ENCODE measurements at places on chromosomes 13 and 19. TPM values are rescaled to one million over a fixed set of nuclear protein-coding genes. Genes with fewer than 3 reads are reported as not detected.

GRCh38 chr19:27890696-27891095, 1322.3 kb downstream of the UQCRFS1 start:
- no peak for DNase-seq

- no peak for DNase-seq
Measured at GRCh38 chr13:79376843-79377242, 29.2 kb downstream of the RBM26 start.

Gene TMC4
- 46.6 TPM for total RNA-seq

DNA sequence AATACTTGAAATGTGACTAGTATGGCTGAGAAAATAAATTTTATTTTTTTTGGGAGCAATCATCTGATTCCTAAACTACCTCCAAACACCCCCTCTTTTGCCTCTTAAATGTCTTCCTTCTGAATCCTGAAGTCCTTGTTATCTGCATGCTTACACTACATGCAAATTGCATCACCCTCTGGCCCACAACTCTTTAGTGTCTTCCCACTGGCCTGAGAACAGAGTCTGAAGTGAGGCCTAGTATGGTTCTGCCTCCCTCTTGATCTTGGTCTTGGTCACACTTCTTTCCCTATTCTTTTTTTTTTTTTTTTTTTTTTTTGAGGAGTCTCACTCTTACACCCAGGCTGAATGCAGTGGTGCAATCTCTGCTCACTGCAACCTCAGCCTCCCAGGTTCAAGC, 4.8 kb downstream of the ZNF558 start:
- no peak for DNase-seq

- no peak for DNase-seq
Measured at GRCh38 chr13:20043207-20043925, 84.8 kb downstream of the ZMYM2 start.

Gene HMGB1
- total RNA-seq, result 577 TPM

- DNase-seq, result no peak
Measured at GRCh38 chr19:43781630-43782310, 997 bp upstream of the KCNN4 start.

DNA sequence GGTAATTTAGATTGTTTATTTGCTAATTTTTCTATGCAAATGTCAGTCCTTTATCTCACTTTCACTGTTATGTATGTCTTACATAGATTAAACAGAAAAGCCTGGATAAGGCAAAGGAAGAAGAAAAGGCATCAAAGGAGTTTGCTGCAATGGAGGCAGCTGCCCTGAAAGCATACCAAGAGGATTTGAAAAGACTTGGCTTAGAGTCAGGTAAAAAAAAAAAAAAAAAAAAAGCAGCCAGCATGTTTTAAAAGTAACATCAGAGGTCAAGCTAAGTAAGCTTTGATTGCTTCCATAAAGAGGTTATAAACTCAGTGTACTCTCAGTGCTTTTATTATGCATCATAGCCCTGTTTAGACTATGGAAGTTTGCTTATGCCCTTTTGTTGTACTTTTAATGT, 3.8 kb downstream of the WBP4 start:
- DNase-seq, result no peak

DNA sequence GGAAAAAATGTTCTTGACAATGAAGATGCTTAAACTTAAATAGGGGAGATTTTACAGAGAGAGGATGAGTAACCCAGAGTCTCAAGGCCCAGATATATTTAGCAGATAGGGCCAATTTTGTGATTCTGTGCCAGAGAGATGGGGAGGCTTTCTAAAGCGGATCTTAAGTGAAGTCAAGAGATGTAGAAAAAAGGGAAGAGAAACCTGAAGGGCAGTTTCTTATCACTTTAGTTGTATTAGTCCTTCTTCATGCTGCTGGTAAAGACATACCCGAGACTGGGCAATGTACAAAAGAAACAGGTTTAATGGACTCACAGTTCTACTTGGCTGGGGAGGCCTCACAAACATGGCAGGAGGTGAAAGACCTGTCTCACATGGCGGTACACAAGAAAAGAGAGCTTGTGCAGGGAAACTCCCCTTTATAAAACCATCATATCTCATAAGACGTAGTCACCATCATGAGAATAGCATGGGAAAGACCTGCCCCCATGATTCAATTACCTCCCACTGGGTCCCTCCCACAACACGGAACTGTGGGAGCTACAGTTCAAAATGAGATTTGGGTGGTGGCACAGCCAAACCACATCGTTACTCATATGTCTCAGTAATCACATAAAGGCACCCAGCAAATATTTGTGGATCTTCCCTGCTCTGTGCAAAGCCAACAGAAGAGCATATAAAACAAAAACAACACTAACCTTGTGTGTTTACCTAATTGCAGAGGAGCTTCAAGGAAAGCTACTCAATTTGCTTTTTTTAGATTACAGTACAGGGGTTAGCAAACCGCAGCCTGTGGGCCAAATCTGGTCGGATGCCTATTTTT, 102.6 kb upstream of the MYCBP2 start:
- DNase-seq, result no peak

Gene C1QTNF9B
- not detected for total RNA-seq

GRCh38 chr13:90798381-90798780, 549.1 kb upstream of the MIR17HG start:
- no peak for DNase-seq

DNA sequence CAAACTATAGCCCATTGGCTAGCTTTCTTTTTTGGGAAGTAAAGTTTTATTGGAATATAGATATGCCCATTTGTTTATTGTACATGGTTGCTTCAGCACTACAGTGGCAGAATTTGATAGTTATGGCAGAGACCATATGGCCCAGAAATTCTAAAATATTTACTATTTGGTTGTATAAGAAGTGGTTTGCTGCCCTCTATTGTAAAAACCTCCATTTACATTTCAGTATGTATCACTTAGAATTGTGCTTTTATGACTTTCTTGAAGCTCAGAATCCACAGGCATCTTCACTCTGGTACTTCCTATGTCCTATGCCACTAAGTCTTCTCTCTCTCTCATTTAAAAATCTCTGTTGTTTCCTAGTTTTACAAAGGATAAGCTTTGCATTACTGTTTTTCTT, 37.7 kb downstream of the DLEU7 start:
- DNase-seq, result no peak

- DNase-seq, result no peak
Measured at GRCh38 chr19:35407619-35408018, 36.8 kb downstream of the GPR42 start.

DNA sequence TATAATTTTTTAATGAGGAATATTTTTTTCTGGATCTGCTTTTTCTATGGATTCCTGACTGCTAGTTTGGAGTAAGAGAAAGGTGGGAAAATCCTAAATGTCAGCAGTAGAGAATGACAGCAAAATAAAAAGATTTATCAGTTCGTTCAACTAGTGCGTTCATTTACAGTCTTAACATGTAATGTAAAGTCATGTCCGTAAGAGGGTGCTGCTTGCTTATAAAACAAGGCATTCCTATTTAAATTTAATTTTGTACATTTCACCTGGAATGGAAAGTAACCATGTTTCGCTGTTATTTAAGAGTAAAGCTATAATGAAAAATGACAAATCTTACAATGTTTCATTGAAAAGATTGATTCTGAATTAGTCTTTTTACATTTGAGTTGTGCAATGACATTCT, 76.6 kb downstream of the ZMYM2 start:
- DNase-seq, result no peak

Gene COPE
- total RNA-seq, result 226 TPM

- no peak for DNase-seq
Measured at GRCh38 chr19:5395556-5395955, 54.9 kb upstream of the PTPRS start.

DNA sequence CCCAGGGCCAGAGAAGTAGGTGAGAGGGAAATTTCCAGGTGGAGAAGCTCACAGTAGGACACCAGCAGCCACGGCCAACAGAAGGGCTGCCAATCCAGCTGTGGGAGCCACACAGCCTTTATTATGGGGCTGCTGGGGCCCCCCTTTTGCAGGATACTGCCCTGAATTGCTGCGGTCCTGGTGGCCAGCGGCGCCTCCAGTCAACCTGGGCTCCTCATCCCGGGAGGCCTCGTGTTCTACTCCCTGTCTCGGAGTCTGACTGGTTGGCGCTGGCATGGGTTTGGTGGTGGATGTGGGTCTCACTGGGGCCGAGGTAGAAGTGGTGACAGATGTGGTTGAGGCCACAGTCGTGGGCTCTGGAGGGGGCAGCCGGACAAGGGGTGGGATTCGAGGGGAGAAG, 4.1 kb downstream of the LYPD3 start:
- no peak for DNase-seq

- no peak for DNase-seq
Measured at GRCh38 chr13:74620308-74620707, 486.1 kb upstream of the KLF12 start.

- DNase-seq, result no peak
Measured at GRCh38 chr13:34822650-34823049, 119.4 kb upstream of the NBEA start.

GRCh38 chr19:51626675-51627074, 3.5 kb downstream of the SIGLEC5 start:
- no peak for DNase-seq

DNA sequence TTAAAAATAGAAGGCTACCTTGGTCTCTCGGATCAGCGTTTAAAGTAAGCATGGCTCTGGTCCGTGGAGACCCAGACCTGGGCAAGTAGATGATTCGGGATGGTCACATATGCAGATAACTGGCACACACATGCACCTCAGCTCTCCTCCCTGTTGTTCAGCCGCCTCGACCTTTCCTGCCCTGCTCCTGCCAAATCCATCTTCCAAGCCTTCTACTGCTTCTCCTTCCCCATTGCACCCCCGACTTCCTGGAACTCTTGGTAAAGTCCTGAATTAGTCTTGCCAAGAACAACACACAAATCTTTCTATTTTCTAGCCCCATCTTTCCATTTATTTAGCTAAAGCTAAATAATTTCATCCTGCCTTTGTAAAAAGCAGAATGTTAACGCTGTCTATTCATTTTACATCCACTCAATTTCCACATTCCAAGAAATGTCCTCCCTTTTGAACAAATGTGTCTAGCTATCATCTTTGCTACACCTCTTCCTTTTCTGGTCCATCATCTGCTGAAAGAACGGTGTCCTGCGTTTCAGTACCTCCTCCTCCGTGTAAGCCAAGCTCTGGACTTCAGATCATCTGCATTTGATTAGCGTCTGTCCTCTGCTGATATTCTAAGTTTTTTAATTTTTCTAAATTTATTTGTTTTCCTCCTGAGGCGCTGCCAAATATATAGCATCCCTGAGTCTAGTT, 92.5 kb downstream of the ZIC5 start:
- DNase-seq, result peak; percentile 20

Gene RAB8A
- 70.8 TPM for total RNA-seq

GRCh38 chr13:94921181-94921580, 208.8 kb upstream of the SOX21 start:
- DNase-seq, result no peak

Gene LRRC63
- not detected for total RNA-seq

DNA sequence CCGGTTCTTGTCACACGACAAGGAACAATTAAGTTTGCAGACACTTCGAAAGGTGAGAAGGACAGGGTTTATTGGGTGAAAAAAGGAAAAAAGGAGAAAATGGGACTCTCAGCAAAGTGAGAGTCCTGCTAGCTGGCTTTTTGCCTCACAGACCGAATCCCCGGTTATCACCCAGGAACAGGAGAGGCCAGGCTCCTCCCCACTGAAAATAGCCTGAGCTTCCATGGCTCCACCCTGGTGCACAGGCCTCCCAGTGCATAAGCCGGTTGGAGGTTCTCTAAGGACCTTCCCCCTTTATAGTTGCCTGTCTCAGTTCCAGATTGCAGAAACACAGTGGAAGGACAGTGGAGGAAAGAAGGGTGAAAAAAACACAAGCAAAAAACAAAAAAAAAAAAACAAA, 571.7 kb downstream of the KCTD12 start:
- DNase-seq, result no peak

- no peak for DNase-seq
Measured at GRCh38 chr19:7307590-7308218, 13.5 kb upstream of the INSR start.

DNA sequence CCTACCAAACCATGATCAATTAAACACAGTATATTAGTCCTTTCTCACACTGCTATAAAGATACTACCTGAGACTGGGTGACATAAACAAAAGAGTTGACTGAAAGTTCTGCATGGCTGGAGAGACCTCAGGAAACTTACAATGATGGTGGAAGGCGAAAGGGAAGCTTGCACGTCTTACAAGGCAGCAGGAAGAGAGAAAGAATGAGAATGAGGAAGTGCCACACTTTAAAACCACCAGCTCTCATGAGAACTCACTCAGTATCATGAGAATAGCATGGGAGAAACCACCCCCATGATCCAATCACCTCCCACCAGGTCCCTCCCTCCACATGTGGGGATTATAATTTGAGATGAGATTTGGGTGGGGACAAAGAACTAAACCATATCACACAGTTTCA, 324.9 kb upstream of the ZNF507 start:
- no peak for DNase-seq

DNA sequence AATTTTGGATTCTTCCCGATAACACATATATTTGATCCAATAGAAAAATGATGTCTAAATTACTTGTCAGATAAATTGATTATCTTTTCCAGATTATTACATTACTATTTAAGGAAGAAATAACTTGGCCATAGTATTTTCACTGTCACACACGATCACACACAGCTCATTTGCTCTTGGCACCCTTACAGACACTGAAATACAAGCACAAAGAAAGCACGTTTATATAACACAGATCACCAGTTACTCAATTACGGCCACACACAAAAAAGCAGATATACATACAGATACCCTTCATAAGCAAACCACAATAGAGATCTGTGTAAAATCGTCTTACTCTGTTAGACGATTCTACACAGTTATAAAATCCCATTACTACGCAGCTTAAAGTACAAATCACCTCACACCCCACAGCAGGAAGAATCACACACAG, 716 bp upstream of the ZNF420 start:
- DNase-seq, result no peak

Gene ZNF90
- 113 TPM for total RNA-seq

- DNase-seq, result no peak
Measured at GRCh38 chr19:50659318-50660087, 10.3 kb downstream of the C19orf81 start.

- DNase-seq, result no peak
Measured at GRCh38 chr19:6833166-6833790, 54.1 kb upstream of the ADGRE1 start.

- DNase-seq, result no peak
Measured at GRCh38 chr19:42242069-42242511, 312 bp downstream of the GSK3A start.
